ENCODE measurements at places on chromosomes 6 and 20.
A peak's percentile ranks its signal among the peaks of the same experiment; 100 is the strongest.

- DNase-seq = no peak
Measured at GRCh38 chr20:57888591-57888990, 178.8 kb upstream of the PMEPA1 start.

GRCh38 chr6:27503436-27504030 is 30.6 kb upstream of the ZNF184 start:
- DNase-seq = peak; percentile 74

DNA sequence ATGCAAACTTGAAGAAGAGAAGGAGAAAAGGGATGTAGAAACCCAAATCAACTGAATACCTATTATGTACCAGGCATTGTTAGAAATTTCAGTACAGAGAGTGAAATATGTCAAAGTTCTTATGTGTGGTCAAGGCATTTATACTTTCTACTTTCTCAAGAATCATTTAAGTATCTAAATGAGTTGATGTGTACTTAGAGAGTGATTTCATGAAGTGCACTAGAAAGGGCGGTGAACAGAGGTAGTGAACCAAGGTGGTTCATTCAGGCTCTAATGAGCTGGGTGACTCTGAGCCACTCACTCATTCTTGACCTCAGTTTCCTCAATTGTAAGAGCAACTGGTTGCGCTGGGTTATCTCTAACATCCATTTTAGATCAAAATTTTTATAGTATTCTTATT is 3.3 kb downstream of the PDE7B start:
- DNase-seq = no peak

DNA sequence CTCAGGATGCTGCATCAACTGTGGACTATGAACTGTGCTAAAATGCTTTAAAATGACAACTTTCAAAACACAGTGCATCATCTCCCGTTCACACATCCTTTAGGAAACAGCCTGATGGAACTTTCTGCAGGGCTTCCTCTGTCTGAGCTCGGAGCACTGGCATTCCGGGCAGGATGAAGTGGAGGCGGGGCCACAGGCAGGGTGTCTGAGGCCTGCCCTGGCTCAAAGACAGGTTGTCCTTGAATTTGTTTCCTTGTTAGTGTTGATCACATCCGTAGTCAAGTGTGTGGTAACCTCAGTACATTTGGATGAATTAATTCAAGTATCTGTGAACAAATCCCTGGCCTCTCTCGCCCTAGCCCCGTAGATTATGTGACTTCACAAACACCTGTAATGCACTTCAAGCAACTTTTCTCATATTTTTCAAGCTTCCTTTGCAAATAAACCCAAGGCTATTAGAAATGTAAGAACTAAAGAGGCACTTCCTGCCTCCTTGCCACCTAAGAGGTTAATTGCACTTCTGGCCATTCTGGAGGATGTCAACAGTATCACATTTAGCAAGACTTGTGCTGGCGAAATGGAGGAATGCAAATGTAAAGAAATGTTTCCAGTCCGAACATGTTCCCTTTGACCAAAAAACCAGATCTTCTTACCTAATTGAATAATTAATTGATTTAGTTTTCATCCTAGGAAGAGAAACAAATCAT is 3.1 kb downstream of the CD93 start:
- DNase-seq = no peak

DNA sequence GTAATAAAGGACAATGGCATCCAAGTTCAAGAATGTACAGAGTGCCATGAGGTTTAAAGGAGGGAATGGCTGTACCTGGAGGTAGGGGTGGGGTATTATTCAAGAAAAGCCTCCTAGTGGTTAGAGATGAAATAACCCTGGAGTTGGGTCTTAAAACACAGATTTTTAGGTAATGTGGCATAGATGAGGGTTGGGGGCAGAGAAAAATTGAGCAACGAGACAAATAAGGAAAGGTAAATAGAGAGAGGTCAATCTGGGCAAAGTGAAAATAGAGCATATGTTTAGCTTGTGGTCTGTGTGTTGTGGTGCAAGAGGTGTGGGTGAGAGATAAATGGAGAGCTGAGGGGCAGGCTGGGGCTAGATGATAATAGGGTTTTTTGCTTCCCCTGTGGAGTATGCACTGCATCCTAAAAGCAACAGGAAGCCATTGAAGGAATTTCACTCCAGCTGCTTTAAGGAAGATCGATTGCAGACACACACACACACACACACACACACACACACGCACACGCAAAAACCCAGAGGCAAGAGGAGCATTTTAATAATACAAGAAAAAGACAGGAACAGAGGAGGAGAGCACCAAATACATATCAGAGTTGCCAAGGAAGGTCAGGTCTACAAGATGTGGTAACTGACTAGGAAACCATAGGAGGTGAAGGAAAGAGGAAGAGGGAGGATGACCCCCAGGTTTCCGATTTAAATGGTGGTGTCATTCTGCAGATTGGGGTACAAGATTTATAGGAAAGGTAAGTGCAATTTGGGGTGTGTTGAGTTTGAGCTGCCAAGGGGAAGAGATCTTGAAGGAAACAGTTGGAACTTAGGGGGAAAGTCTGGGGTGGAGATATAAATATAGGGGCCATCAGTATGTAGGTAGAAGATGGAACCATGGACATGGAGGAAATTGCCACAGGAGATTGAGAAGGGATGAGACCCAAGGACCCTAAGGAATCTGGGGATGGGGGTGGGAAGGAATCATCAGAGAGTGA is 31.3 kb upstream of the ADGRF1 start:
- no peak for DNase-seq

GRCh38 chr20:32823078-32823477 is 3.3 kb downstream of the MAPRE1 start:
- DNase-seq = peak; percentile 8

DNA sequence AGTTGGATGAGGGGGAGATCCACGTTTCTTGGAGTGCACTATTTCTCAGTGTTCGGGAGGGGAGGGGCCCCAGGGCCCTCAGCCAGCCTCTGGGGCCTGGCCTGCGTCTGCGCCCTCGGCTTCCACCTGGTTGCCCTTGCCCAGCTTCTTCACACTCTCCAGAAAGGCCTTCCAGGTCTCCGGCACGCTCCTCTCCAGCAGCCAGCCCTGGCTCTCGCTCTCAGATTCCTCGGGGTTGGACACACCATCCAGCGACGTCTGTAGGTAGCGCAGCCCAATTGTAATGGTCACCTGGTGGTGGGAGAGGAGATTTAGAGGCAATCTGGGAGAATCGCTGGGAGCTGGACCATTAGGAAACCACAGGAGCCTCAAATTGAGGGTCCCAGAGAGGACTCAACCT is 24.2 kb downstream of the PRPH2 start:
- DNase-seq = no peak

- DNase-seq = no peak
Measured at GRCh38 chr20:62917720-62918119, 8.6 kb downstream of the DIDO1 start.

GRCh38 chr20:25526446-25526845 is 58.9 kb downstream of the NINL start:
- DNase-seq = no peak

- no peak for DNase-seq
Measured at GRCh38 chr20:12956303-12956702, 52.5 kb upstream of the SPTLC3 start.

- DNase-seq = no peak
Measured at GRCh38 chr20:13348311-13349234, 127.5 kb downstream of the ISM1 start.

DNA sequence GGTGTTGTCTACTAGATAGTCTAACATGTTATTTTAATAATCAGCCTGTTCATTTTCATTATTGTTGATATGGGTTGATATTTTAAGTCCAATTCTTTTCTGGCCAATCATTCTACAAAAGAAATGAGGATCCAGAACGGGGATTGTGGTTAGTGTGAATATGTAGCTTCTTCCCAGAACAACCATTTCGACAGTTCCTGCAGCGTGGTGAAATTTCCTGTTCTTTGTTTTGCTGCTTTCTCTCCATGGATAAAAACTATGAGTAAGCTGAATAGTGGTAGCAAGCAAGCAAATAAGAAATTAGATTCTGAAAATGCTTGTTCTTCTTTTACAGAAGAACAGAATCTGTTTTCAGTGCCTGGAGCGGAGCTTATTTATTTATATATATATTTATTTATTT is 65.5 kb upstream of the F13A1 start:
- DNase-seq = no peak

- no peak for DNase-seq
Measured at GRCh38 chr6:28586324-28586723, 60.6 kb downstream of the GPX5 start.

DNA sequence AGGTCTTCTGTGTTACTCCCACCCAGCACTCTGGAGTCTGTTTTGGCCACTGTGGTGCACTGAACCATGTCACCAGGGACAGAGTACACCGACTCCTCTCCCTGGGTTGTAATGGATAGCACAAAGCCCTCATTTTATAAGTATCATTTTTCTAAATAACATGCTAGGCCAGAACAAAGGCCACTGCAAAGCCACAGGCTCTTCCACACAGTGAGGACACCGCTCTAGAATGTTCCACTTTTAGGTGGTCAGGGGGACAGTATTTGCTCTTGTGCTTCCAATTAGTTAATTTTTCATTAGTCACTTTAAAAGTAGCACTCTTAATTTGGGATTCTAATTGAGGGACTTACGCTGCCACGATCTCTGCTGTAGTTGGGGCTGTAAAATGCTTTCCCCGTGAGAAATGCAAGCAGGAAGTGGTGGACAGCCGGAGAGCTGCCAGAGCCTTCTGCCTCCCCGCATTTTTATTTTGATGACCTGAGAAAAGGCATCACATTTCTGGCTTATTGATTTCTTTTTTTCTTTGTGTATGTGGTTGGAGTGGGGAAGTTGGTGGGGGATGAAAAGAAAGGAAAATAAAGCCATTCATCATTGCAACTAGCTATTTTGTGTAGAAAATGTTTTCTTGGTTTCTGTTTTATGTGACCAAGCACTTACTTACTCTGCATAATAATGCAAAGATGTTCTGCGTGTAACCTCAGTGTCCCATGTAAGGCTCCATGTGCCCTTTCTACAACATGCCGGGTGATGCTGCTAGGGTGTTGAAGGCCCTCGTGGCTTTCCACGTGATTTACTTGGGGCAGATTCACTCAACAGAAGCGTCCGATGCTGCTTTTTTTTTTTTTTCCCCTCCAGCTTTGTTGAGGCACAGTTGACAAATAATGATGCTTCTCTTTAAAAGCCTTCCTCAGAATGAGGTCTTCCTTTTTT is 195.9 kb downstream of the SASH1 start:
- no peak for DNase-seq

DNA sequence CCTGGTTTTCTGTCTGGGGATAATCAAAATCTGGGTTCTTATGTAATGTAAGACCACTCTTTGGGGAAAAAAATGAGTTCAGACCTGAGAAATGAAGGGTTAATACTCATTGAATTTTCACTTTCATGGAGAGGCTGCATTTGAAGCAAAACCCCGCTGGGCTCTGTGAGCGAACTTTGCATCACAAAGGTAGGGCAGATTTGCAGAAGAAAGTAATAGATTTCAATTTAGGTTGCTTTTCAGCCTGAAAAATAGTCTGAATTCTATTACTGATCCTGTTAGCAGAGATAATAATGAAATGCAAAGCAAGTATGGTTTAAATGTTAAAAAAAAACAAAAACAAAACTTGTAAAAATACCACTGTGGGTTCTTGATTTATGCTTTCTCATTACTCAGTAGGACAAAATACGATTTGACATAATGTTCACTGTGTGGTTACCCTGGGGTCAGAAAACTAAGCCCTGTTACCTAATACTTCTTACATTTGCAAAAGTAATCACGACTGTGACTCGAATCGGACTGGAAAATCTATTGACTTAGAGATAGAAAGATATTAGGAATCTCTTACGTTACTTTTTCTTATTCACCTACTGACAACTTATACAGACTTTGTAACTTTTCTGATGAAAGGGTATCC is 72.2 kb downstream of the UST start:
- DNase-seq = no peak

DNA sequence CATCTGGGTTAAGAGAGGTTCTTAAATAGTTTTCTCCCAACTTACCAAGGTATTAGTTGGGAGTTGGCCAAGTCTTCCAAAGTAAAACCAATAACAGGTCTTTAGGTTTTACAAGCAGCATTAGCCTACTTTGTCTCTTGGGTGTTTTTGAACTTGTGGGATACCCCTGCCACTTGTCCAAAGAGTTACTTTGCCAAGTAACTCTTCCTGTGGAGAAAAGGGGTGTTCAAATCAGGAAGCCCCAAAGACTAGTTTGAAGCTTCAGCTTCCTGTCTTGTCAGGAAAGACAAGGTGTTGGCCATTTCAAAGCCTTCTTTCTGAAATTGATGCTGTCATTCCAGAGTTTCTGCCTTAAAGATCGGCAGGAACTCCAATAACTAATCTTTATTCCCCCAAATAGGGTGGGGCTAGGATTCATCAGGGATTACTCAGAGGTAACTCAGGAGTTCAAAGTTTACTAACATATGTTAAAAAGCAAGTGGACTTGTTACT is 822 bp downstream of the RAB22A start:
- DNase-seq = no peak
